ENCODE measurements at places on chromosomes 6 and 20. TPM values are rescaled to one million over a fixed set of nuclear protein-coding genes. Genes with fewer than 3 reads are reported as not detected.

OXT gene
- not detected for total RNA-seq

FAM162B gene
- total RNA-seq = 1.4 TPM

UBD gene
- not detected for total RNA-seq

OLIG3 gene
- 0.29 TPM for total RNA-seq

FNDC11 gene
- not detected for total RNA-seq

LYRM4 gene
- total RNA-seq = 18.4 TPM

SLC25A27 gene
- total RNA-seq = 23.7 TPM

EBF4 gene
- 5.9 TPM for total RNA-seq

HEY2 gene
- 0.76 TPM for total RNA-seq

DNA sequence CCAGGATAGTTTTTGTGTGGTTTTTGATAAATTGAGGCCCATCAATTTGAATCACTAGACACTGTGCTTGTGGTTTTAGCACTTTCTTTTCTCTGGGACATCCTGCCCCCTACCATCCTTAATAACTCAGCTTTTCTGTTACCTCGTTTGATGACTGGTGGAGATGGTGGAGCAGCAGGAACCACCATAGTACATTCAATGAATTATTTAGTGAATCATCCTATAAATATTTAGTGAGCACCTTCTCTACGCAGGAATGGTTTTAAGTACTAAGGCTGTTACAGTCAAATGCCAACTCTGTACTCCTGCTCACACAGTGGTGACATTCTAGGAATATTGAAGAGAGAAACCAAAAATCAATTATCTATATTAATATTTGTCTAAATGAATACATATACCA lies 585.2 kb downstream of the HAO1 start:
- no peaks in the 10 kb centered on the region for H3K4me1 ChIP-seq
- H3K4me3 ChIP-seq = no peak overlapping the region
- H3K36me3 ChIP-seq = no peaks in the 10 kb centered on the region
- H3K27me3 ChIP-seq = no peaks in the 10 kb centered on the region

DNA sequence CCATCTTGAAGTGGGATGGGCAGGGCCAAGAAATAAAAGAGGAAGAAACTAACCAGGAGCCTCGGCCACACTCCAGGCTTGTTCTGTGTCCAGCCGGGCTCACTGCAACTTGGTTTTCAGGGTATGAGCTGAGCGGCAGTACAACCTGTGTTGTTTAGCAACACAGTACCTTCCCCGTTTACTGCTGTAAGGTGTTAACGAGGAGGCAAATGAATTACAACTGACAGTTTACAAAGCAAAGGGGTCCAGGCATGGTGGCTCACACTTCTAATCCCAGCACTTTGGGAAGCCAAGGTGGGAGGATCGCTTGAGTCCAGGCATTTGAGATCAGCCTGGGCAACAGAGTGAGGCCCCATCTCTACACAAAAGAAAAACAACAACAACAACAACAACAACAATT lies 481.3 kb upstream of the SULF2 start:
- peak; percentile 23 for DNase-seq
- no peaks in the 10 kb centered on the region for H3K4me1 ChIP-seq
- no peaks in the 10 kb centered on the region for H3K36me3 ChIP-seq

- H3K4me3 ChIP-seq = no peak overlapping the region
- H3K27ac ChIP-seq = no peak overlapping the region
- no peaks in the 10 kb centered on the region for H3K4me1 ChIP-seq
- H3K36me3 ChIP-seq = no peaks in the 10 kb centered on the region
- no peak for DNase-seq
These were observed 176.9 kb upstream of the SALL4 start for GRCh38 chr20:51979226-51979625.

DNA sequence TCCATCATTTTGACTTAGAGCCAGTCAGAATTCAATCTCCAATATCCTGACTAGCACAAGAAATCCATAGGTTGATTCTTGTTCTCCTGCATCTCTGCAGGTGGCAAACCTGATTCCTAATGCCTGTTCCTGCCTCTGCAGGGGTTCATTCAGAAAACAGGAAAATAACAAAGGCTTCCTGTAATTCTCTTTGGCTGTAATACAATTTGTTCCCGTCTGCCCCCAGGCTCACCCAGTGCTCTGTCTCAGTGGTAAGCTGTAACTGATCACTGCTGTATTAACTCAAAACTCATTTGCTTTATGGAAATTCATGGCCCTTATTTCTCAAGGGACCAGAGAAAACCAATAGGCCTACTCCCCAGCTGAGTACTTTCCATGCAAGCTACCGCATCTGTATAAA lies 88.6 kb downstream of the OPRM1 start:
- H3K36me3 ChIP-seq = no peaks in the 10 kb centered on the region
- no peak for DNase-seq
- no peak overlapping the region for H3K4me3 ChIP-seq
- H3K27ac ChIP-seq = no peak overlapping the region
- H3K4me1 ChIP-seq = no peaks in the 10 kb centered on the region

- peak; percentile 26 for DNase-seq
- H3K36me3 ChIP-seq = peaks cover 6% of the 10 kb centered on the region
- no peaks in the 10 kb centered on the region for H3K27me3 ChIP-seq
- H3K4me1 ChIP-seq = peaks cover 13% of the 10 kb centered on the region
- H3K27ac ChIP-seq = no peak overlapping the region
These were observed 6.0 kb downstream of the APMAP start for GRCh38 chr20:24986436-24987015.

GRCh38 chr20:31580706-31581105 lies 24.4 kb upstream of the ID1 start:
- DNase-seq = no peak
- H3K27me3 ChIP-seq = no peaks in the 10 kb centered on the region
- no peak overlapping the region for H3K4me3 ChIP-seq
- no peaks in the 10 kb centered on the region for H3K4me1 ChIP-seq

DNA sequence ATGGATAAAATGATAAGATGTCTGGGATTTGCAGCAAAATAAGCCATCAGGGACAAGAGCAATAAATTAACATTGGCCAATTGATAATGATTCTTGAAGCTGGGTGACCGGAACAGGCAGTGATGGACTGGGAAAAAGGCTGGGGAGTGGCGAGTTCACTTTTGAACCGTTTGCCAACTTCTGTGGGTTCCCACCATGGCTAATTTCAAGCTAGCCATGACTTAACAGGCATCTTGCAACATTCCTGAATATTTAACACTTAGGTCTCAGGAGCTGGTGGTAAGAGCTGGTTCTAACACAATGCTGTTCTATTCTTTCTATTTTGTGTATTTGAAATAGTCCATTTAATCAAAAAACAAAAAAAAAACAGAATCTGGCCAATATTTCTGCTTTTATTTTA lies 37.6 kb upstream of the CD83 start:
- H3K27ac ChIP-seq = no peak overlapping the region
- H3K4me1 ChIP-seq = peaks cover 10% of the 10 kb centered on the region
- H3K36me3 ChIP-seq = no peaks in the 10 kb centered on the region
- H3K27me3 ChIP-seq = no peaks in the 10 kb centered on the region
- DNase-seq = no peak

DNA sequence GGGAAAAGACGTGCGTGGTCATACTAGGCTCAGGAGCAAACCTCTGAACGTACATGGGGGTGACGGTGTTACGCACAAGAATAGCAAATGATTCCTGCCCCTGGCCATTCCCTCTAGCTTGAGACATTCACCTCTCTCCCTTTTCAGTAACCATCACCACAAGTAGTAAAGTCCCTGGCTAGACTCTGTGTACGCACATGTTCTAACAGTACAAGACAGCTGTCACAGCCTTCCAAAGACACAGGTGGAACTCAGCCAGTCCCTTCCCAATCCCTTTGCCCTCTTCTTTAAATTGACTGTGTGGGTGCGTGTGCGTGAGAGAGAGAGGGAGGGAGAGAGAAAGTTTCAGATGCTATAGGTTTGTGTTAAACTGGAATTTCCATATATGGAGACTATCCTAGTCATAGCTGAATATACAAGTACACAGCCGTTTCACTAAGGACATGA lies 67.3 kb downstream of the LY86 start:
- no peak overlapping the region for H3K27ac ChIP-seq
- H3K27me3 ChIP-seq = no peaks in the 10 kb centered on the region
- no peaks in the 10 kb centered on the region for H3K36me3 ChIP-seq
- H3K4me1 ChIP-seq = peaks cover 15% of the 10 kb centered on the region
- H3K4me3 ChIP-seq = no peak overlapping the region

- peaks cover 22% of the 10 kb centered on the region for H3K4me1 ChIP-seq
- H3K36me3 ChIP-seq = no peaks in the 10 kb centered on the region
- H3K27me3 ChIP-seq = peaks cover 6% of the 10 kb centered on the region
- no peak for DNase-seq
These were observed 61.7 kb downstream of the BCAS4 start for GRCh38 chr20:50856475-50857041.

DNA sequence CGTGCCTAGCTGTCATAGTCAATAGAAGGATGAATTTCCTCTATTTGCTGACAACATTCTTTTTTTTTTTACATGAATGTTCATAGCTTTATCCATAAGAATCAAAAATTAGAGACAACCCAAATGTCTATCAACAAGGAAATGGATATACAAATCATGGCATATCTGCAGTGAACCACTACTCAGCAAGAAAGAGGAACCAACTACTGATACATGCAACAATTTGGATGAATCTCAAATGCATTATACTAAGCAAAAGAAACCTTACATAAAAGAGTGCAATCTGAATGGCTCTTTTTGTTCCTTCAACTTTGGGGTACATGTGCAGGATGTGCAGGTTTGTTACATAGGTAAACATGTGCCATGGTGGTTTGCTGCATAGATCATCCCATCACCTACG lies 17.7 kb upstream of the MCM9 start:
- no peaks in the 10 kb centered on the region for H3K4me1 ChIP-seq
- DNase-seq = no peak
- H3K36me3 ChIP-seq = no peaks in the 10 kb centered on the region
- H3K27me3 ChIP-seq = no peaks in the 10 kb centered on the region

- no peaks in the 10 kb centered on the region for H3K4me1 ChIP-seq
- H3K36me3 ChIP-seq = no peaks in the 10 kb centered on the region
- H3K27ac ChIP-seq = no peak overlapping the region
- no peak overlapping the region for H3K4me3 ChIP-seq
- H3K27me3 ChIP-seq = no peaks in the 10 kb centered on the region
These were observed 56.4 kb upstream of the PHACTR2 start for GRCh38 chr6:143621159-143621873.

DNA sequence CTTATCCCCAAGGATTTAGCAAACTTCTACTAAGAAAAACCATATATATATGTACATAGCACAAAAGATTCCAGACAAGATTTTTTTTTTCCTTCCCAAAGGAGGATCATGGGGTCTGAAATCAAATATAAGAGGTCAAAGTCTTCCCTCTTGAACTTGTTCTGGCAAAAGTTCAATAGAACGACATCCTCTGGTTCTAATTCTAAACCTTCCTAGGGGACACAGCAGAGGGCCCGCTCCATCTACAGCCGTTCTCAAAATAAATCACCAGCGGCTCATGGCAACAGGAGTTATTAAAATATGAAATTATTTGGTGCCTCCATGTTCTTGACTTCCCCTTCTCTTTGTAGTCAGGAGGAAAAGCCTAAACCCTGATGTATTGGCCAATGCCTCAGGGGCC lies 29.0 kb downstream of the ANKRD60 start:
- H3K36me3 ChIP-seq = no peaks in the 10 kb centered on the region
- no peak overlapping the region for H3K4me3 ChIP-seq
- DNase-seq = no peak
- H3K27ac ChIP-seq = no peak overlapping the region

DNA sequence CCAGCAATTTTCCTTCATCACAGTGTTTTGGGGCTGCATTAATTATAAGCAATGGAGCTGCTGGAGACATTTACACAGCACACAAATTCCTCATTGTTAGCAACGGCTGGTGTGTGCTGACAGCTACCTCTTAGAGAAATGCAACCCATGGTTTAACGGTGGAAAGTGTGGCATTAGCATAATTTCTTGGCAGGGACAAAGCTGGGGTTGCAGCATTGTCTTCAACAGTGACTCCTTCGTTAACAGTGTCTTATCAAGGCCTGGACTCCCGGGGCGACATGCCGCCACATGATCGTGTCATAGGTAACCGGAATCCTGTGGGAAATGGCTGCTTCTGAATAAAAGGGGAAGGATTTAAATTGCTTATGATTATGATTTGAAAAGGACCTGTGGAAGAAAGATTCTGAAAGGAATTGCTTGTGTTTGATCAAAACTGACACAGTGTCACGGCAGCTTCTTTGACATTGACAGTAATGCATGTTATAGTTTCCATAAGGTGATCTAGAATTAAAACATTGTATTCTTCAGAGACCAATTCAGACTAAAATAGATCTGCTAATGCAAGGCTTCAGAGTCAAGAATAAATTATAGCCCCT lies 128.0 kb downstream of the UST start:
- DNase-seq = no peak
- H3K27me3 ChIP-seq = no peaks in the 10 kb centered on the region
- no peak overlapping the region for H3K27ac ChIP-seq
- H3K4me3 ChIP-seq = no peak overlapping the region
- H3K36me3 ChIP-seq = no peaks in the 10 kb centered on the region

- no peaks in the 10 kb centered on the region for H3K36me3 ChIP-seq
- no peak overlapping the region for H3K27ac ChIP-seq
- H3K4me1 ChIP-seq = peaks cover 38% of the 10 kb centered on the region
- H3K4me3 ChIP-seq = no peak overlapping the region
- DNase-seq = no peak
- peaks cover 36% of the 10 kb centered on the region for H3K27me3 ChIP-seq
These were observed 3.5 kb downstream of the SOBP start for GRCh38 chr6:107493158-107494057.

- no peaks in the 10 kb centered on the region for H3K36me3 ChIP-seq
- H3K27me3 ChIP-seq = no peaks in the 10 kb centered on the region
- no peak overlapping the region for H3K27ac ChIP-seq
- no peaks in the 10 kb centered on the region for H3K4me1 ChIP-seq
- no peak overlapping the region for H3K4me3 ChIP-seq
These were observed 733.1 kb downstream of the HDGFL1 start for GRCh38 chr6:23302514-23302913.

DNA sequence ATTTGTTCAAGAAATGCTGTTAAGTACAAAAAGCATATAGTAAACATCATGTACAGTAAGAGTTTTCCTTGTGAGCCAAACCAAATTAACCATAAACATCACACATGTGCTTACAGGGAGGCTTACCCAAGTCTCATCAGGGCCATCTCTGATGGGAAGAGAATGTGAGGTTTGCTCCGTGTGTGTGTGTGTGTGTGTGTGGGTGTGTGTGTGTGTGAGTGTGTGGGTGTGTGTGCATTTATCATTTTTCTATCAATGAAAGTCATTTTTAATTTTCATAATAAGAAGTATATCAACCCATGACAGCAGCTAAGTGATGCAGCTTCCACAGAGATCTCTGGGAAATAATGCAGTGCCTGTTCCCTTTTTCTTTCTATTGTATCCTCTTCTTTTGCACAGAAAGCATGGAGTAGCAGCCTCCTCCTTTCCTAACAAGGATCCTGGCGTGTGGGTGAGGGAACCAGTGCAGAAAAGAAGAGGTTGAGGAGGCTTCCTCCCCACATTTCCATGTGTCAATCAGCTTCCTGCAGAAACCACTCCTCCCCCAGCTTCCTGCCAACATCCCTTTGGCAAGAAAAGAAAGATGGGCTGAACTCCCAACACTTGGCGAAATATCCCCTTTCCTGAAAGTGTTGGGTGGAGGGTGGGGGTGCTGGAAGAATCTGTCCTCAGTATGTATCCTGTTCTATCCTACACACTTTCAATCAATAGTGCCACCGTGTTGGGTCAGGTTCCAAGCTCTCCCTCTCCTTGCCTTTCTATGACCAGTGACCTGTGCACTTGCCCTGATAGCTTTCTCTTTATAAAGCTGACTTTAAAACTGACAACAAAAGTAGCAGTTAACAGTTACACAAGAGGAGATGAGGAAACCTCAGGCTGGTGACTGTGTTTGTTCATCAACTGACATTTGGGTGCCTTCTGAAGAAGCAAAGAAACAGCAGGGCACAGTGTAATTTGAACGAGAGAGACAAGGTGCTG lies 251.8 kb upstream of the CITED2 start:
- H3K27me3 ChIP-seq = no peaks in the 10 kb centered on the region
- DNase-seq = no peak
- H3K36me3 ChIP-seq = no peaks in the 10 kb centered on the region
- no peak overlapping the region for H3K4me3 ChIP-seq
- H3K4me1 ChIP-seq = peaks cover 12% of the 10 kb centered on the region
- H3K27ac ChIP-seq = no peak overlapping the region

All from suprapubic skin (tissue), 4 donors.